Astrocyte of the hippocampus (primary cell): ENCODE measurements at places on chromosomes 5 and 9.
A peak's percentile ranks its signal among the peaks of the same experiment; 100 is the strongest.

DNA sequence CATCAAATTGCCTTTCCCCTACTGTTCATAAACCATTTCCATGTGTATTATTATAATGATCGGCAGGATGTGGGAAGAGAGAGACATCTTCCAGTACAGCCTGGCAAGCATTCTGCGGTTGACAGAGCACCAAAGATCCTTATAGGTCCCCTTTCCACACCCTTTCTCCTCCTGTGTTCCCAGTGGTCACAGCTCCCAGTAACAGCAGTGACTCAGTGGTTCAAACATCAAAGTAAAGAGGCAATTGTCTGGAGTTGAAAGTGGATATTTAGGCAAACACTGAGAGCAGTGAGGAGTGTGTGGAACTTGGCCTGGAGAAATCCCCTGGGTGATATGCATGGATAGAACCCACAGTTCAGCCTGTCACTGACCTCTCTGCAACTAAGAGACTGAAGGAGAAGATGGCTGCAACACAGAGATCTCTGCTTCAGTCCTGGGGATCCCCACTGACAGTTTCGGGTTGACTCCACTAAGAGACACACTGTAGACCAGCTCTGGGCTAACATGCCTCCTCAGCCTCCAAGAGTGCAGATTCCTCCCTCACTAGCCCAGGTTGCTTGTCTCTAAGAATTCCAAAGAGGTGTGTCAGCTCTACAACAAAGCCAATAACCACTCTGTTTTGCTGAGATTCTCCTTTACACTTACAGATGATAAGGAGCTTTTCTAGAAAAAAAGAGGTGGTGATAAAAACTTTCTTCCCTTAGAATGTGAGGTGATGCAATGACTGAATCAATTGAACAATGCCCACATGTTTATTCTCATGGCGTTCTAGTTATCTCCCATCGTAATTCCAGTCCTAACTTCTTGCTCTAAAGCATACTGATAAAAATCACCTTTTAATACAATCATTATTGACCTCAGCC lies 94.4 kb upstream of the IL6ST start:
- DNase-seq = peak; percentile 50

- DNase-seq = peak; percentile 96
These were observed 738.6 kb upstream of the ZNF608 start for GRCh38 chr5:125484742-125485641.

DNA sequence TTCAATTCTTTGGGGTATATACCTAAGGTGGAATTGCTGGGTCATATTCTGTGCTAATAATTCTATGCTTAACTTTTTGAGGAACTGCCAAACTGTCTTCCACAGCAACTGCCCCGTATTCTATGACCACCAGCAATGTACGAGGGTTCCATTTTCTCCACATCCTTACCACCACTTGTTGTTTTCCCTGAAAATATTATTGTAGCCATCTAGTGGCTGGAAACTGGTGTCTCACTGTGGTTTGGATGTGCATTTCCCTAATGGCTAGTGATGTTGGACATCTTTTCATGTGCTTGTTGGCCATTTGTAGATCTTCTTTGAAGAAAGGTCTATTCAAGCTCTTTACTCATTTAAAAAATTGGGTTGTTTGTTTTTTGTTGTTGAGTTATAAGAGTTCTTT lies 30.7 kb downstream of the MSX2 start:
- DNase-seq = peak; percentile 28

DNA sequence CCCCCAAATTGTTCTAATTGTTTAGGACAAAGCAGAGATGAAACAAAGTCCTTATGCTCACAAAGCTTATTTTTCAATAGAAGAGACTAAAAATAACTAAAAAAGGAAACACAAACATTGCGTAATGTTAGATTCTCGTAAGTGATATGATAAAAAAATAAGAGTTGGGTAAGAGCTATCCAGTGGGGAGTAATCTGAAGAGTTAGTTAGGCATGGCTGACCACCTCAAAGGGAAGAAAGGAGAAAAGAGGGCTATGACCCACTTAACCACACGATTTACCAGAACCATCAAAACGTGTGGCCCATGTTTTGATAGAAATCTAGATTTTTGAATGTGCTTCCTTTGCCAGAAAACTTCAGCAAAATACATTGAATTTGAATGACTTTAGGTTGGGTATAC lies 1296.8 kb upstream of the NUDT12 start:
- DNase-seq = no peak

DNA sequence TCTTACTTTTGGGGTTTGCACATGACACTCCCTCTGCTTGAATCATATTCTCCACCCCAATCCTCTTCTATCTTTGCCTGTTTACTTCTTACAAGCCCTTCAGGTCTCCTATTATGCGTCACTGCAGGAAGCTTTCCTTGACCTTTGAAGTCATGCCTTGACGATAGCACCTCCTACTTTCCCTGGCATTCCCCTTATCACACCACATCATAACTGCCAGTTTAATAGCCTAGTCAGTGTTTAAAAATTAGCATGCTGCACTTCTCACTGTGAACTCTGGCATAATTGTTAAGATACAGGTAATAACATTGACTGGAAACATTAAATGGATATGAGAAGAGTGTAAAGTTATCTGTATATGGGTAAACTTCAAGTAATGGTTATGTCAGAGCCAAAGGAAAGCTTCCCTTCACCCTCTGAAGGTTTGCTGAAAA lies 37.1 kb upstream of the CEP120 start:
- DNase-seq = no peak

- peak; percentile 64 for DNase-seq
These were observed 36.0 kb downstream of the TTC1 start for GRCh38 chr5:160044967-160045366.

GRCh38 chr5:4015709-4016108 lies 420.1 kb downstream of the IRX1 start:
- no peak for DNase-seq

- no peak for DNase-seq
These were observed 506 bp downstream of the ADAMTS19 start for GRCh38 chr5:129460672-129460935.

GRCh38 chr5:370959-371810 lies 49.7 kb downstream of the AHRR start:
- no peak for DNase-seq

DNA sequence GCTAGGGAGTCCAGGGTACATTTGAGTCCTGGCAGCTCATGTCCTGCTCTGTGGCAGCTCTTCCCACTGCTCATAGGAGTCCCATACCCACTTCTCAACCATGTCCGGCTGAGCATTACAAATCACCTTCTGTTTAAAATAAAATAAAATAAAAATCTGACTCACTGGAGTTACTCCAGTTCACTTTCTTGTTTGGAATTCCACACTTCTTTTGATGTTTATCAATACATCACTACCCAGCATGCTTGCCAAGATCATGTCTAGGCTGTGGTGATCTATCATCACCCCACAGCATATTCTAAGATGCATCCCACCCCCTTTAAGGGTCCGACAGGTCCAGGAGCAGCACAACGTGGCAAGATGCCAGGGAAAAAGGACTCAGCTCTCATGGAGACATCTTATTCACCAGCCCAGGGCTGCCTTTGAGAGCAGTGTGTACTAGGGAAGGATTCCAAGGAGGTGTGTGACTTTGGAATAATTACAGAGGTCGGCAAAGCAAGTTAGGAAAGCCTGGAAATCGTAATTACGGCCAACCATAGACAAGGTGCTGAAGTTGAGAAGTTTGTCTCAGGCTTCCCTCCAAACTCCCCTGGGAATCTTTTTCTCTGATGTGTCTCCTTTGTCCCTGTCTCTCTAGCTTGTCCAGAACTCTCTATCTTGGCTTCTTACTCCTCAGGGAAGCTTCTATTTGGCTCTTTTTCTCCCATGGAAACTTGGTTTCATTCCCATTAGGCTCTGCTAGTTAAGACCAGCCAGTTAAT lies 111.4 kb upstream of the SLC1A3 start:
- DNase-seq = peak; percentile 91

- DNase-seq = no peak
These were observed 392.7 kb downstream of the CDH9 start for GRCh38 chr5:26645659-26646058.

DNA sequence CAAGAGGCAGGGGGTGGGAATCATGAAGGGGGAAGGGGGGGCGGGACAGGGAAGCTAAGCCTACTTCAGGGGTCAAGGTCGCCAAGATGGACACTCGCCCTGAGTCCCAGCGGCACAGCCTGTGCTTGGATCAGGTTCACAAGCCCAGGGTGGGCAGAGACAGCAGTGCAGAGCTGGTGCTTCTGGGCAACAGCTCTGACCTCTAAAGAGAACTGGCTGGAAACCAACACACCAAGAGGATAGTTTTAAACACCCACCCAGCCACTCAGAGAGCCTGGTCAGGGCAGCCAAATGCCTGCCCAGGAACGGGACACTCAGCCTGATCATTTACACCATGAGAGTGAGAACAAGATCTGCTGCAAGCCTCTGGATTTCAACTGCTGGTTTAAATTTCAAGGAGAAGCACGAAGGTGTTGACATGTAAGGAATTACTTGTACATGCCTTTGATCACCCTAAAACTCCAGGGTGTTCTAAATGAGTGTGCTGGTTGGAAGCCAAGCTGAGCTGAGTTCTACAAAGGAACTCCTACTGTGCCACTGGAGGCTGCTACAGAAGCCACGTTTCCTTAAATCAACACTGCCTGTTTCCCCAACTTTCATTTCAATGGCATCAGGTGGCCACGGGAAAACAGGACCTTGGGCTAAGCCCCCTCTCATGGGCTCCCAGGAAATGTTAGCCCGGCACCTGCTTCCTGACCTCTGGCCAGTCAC lies 91.5 kb downstream of the TTLL11 start:
- DNase-seq = peak; percentile 46

DNA sequence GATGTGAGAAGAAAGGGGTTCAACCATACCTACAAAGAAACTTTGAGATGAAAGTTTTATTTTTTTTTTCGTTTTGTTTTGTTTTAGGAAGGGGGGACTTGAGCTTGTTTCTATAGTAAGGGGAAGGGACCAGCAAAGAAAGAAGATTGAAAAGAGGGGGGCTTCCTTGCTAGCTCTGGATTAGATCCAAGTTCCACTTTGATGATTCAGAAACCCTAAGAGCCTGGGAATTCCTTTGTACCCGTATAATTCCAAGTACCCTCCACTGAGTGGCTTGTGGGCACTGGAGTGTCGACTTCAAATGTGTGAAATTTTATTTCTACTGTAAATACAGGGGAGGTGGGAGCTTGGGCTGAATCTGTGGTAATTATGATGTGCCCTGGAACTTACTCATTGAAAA lies 10.9 kb downstream of the MAMDC2 start:
- peak; percentile 53 for DNase-seq

DNA sequence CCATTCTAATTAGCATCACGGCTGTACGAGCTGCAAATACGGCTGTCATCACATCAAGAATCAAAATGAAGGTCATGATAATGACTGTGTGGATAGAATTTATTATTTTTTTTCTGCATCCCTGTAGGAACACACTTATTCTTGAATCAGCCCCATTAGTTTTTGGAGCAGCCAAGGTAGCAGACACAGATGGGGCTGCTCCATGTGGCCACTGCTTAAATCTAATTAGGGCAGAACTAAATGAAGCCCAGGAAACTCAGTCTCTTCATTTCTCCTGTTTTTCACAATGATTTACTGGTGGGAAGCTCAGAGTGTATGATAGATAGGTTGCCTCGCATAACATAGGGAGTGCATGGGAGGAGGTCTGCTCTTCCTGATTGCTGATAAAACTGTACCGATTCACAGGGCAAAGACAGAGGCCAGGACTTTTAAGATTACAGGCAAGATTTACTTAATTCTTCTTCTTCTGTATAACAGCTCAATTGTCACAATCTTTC lies 275.5 kb downstream of the GLIS3 start:
- DNase-seq = no peak

GRCh38 chr5:176391999-176392398 lies 3.4 kb downstream of the HIGD2A start:
- DNase-seq = no peak

GRCh38 chr9:16314476-16314875 lies 556.0 kb downstream of the BNC2 start:
- no peak for DNase-seq

DNA sequence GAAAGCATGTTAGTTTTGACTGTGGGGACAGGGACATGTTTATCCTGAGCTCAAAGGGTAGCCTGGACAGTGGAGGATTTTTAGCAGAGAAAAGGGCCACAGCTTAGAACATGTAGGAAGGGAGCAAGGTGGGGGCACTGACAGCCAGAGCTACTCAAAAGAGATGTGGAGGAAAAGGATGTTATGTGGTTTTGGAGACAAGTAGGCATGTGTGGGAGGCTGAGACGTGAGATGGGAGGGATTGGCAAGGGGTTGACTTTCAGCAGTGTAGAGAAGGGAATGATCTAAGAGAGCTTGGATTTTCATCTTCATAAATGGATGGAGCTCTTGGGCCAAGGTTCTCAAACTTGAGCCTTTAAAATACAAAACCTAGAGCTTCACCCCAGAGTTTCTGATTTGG lies 24.0 kb downstream of the SYK start:
- no peak for DNase-seq
